ENCODE measurements at places on chromosomes 2 and 18. TPM values are rescaled to one million over a fixed set of nuclear protein-coding genes. Genes with fewer than 3 reads are reported as not detected.

DNA sequence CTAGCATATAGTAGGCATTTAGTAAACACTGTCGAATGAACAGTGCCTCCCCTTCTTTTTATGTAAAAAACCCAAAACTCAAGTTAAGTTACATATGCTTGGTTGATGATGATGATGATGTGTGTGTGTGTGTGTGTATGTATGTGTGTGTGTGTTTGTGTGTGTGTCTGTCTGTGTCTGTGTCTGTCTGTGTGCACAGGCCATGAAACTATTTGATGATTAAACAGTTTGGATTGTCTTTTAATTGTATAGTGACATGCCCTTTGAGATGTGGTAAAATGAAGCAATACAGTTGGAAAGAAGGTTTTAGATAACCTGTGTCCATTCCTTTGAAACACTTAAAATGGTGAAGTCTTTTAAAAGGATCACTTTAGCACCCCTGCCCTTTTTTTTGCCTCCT is 105.6 kb downstream of the MAP4K4 start:
- DNase-seq, result no peak

DNA sequence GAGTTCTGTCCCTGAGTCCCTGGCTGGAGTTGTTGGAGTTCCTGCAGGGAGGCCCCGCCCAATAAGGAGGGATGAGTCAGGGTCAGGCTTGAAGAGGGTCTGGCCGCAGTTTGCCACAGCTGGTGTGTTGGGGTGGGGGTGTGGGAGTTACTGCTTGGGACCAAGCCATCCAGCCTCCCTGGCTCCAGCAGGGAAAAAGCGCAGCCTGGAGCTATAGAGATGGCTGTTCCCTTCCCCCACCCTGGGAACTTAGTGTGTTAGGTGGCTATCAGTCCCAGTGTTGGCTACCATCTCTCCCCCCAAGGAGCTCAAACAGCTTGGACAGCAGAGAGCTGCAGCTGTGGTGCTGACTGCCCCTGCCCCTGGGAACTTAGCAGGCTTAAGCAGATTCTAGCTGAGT is 13.2 kb upstream of the TANK start:
- no peak for DNase-seq

DNA sequence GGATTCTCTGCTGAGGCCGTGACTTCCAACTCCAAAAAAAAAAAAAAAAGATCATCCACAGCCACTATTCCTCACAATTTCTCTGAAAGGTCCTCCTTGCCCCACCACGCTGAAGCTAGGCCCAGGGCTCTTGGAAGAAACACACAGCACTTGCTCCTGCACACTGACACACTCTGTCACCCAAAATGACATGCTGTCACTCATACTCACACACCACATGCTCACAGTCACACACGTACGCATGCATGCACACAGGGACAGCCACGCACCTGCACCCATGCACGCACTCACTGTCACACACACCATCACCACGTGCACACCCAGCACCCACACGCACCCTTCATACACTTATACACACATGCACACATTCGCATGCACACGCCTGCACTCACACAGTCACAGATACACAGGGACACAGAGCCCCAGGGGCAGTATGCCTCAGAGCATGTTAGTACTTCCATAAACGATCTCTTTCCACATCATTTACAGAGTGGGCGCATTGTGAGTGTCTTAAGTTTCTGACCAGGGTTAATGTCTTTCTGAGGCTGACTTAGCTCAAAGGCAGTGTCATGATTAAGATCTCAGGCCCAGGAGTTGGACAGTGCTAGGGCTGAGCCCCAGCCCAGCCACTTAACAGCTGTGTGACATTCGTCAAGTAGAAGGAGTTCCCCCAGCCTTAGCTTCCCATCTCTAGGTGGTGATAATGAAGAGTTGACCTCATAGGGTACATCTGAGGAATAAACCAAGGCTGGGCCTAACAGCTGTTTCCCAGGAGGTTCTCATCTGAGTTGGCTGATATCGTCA is 93.4 kb downstream of the GLI2 start:
- DNase-seq, result no peak

GRCh38 chr18:42937436-42937835 is 178.0 kb downstream of the RIT2 start:
- DNase-seq, result no peak

DNA sequence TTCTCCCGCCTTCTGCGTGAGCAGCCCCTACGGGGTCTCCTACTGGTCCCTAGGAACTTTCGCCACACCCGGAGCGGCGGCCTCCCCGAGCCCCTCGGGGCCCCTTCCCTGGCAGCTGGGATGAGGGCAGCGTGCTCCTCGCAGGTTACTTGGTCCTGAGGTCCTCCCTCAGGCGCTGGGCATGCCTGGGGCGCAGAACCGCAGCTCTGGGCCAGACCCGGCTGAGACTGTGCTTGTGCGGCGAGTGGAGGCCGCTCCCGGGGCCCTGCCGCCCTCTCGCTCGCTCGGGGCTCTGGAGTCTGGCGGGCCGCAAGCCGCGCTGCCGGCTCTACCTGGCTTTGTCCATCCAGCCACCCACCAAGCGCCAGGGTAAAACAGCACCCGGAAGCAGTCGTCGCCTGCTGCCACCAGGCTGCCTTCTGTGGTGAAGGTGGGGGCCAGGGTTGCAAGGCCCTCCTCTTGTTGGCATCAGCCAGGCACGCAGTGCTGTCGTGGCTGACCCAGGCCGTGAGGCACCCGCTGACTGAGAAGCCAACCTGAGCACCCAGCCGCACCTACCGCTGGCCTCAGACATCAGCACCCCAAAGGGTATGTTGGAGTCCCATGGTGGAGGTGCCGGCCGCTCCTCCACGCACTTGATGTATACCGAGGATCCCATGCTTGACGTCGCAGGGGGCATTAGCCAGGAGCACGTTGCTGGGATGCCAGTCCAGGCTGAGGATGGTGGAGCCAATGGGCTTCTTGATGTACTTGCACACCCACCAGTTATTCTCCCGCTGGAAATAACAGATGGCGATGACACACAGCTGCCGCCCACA is 46.1 kb upstream of the PTH2R start:
- DNase-seq, result no peak

The DSEL gene
- polyA plus RNA-seq, result 2.1 TPM

The SKOR2 gene
- not detected for polyA plus RNA-seq

The TSPYL6 gene
- not detected for polyA plus RNA-seq

All from liver (tissue), 10 donors.